Stomach (tissue), 19 donors: ENCODE measurements at places on chromosomes 7 and 10. TPM values are rescaled to one million over a fixed set of nuclear protein-coding genes. Genes with fewer than 3 reads are reported as not detected.

GRCh38 chr10:96701265-96701664 lies 19.0 kb downstream of the PIK3AP1 start:
- DNase-seq, result no peak

DNA sequence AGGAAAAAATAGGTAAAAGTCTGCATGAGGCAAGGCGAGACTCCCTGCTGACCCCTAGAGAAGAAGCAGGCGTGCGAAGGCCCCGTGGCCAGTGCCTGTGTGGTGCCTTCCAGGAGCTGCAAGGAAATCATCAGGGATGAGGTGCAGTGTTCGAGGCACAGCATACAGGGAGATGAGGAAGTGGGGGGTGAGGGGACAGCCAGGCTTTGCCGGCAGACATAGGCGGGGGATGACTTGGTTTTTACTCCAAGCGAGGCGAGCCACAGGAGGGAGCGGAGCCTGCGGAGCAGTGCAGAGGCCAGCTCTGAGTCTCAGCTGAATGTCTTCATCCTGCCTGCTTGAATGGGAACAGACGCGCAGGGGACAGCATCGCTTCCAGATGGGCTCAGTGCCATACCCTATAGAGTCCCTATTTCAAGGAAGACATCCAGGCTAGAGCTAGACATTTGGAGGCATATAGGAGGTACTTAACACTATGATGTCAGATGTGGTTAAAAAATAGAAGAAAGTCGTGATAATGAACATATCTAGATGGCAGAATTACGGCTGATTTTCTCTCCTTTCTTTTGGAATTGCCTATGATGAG lies 49.5 kb downstream of the TCERG1L start:
- no peak for DNase-seq

DNA sequence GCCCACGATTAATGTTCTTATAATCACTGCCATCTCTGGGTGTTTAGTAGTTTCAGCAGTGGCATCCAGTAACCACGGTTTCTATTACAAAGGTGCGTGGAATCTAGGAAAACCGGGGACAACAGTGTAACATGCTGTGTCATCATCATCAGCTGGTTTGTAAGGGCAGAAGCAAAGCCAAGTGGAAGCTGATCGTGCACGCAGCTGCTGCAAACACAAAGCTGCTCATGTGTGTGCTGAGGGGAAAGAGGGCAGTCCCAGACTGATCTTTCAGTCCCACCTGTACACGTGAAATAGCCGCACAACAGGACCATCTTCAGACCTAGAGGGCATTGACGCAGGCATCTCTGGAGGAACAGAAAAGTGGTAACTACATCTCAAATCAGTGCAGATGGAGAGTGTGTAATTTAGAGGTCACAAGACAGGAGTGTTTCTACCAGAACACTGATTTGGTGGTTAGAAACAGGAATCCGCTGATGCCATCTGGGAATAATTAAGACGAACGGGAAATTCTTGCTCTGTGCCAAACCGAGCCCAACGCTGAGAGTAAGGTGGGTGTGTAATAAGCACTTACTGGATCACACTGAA lies 13.4 kb downstream of the ANKRD16 start:
- no peak for DNase-seq

DNA sequence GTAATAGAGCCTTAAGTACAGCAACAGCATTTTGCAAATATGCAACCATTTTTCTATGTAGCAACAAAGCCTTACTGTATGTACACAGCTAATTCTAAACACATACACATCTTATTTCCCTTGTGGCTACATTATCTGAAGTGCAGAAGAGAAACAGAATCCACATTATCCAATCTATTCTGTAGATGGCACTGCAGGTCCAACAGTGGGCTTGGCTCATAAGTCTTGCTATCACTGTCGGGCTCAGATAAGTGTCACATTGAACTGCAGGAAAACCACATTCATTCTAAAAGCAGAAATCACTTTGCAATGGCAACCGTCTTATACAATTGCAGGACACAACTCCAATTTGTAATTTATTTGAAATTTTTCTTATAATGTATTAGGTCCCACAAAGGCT lies 109.8 kb upstream of the NOBOX start:
- no peak for DNase-seq

- DNase-seq, result no peak
Measured at GRCh38 chr7:33604056-33604455, 301.3 kb upstream of the BMPER start.

- DNase-seq, result no peak
Measured at GRCh38 chr7:66720561-66720960, 20.0 kb upstream of the RABGEF1 start.

DNA sequence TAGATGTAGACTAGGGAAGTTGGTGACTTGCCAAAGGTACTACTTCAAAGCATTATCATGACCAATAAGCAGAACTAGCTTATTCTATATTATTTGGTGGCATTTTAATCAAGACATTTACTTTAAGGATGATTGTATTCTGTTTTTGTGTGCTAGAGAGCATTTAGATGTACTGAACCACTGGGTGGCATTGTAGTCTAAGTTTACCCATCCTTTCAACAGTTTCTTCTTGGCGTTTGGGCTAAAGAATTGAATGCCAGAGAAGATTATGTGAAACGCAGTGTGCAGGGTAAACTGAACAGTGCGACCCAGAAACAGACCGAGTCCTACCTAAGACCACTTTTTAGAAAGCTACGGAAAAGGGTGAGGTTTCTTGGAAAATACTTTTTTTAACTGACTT lies 26.8 kb downstream of the PRPF18 start:
- peak; percentile 77 for DNase-seq

- no peak for DNase-seq
Measured at GRCh38 chr10:25766213-25766612, 167.8 kb upstream of the MYO3A start.

DNA sequence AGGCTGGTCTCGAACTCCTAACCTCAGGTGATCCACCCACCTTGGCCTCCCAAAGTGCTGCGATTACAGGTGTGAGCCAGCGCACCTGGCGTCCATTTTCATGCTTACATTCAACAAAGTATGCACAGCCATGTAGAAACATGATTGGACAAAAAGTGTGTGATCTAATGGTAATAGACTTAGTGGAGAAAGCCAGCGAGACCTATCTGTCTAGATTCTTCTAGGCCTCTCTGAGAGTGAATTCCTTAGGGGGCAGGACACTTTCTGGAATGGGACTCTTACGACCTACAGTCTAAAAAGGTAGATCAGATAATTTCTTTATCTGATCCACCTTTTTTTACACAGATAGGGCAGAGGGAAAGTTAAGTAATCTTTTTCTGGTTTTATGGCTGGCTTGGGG lies 46.3 kb upstream of the SDK1 start:
- no peak for DNase-seq

- no peak for DNase-seq
Measured at GRCh38 chr7:151110236-151110940, 24.1 kb downstream of the AGAP3 start.

- DNase-seq, result no peak
Measured at GRCh38 chr10:47008769-47009168, 97.5 kb downstream of the PTPN20 start.

DNA sequence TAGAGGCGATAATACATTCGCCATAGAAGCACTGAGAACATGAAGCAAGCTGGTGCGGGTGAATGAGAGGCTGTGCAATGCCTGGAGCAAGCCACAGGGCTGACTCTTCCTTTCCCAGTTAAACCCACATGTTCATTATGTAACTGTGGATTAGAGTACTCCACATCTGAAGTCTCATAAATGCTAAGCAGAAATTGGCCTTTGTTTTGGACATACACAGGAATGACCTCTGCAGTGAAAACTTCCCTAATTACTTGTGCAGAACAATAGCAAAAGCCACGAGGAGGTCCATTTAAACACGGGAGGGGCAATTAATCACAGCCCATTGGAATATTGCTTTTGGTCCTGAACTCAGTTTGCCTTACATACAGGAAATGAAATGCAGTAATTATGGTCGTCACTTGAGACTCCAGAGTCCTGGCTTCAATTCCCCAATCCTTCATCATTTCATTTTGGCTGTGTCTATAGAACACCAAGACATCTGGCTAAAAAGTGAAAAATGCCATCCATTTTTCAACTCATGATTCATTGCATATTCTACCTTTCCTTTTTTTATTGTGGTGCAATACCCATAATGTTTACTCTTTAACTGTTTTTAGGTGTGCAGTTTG lies 78.7 kb upstream of the CXCL12 start:
- DNase-seq, result no peak

DNA sequence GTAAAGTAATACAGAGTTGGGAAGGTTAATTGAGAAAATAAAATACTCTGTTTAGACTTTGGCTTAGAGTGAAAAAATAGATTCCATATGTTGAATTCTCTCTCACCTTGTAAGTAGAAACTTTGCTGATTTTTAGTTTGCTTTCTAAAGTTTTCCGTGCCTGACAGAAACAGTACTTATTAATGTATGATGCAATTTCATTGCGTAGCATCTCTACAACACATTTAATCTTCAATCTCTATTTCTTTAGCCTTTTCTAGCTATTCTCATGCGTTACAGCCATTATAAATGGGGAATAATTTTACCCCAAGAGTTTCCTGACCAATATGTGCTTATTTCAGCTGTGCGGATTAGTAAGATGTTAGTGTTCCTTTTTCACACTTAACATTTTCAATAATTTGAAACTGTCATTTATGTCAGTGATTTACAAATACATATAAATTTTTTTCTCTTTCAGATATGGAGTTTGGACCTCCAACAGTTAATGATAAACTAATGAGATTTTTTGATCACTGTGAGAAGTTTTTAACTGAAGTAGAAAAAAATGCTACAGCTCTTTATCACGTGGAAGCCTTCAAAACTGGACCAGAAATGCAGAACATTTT lies 3.3 kb downstream of the MINPP1 start:
- no peak for DNase-seq

FGL2 gene
- total RNA-seq, result 0.87 TPM

INMT gene
- total RNA-seq, result 8.4 TPM

IGF2BP3 gene
- total RNA-seq, result not detected

PDK4 gene
- total RNA-seq, result 83.5 TPM

EPHA1 gene
- 12.5 TPM for total RNA-seq

NKX2-3 gene
- not detected for total RNA-seq

PALD1 gene
- 14.7 TPM for total RNA-seq
